ENCODE measurements at places on chromosomes 1 and 21.

DNA sequence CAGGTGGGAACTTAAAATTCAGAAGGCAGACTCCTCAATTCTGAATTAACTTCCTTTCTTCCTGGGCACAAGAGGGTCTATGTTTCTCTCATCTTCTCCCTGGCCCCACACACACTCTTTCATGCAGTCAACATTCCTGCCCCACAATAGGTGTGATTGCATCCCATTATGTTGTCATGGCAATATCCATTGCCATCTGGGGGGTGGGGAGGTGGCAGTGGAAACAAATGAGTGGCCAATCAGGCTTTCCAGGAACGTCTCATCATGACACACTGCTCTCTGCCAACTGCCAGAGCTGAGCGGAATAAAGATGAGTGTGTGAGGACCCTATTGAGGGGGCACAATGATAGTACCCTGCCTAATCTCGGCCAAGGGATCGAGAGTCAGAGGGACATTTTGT, 80.4 kb downstream of the KCND3 start:
- peaks cover 2% of the 10 kb centered on the region for H3K4me1 ChIP-seq
- DNase-seq: no peak
- H3K27ac ChIP-seq: no peak overlapping the region

DNA sequence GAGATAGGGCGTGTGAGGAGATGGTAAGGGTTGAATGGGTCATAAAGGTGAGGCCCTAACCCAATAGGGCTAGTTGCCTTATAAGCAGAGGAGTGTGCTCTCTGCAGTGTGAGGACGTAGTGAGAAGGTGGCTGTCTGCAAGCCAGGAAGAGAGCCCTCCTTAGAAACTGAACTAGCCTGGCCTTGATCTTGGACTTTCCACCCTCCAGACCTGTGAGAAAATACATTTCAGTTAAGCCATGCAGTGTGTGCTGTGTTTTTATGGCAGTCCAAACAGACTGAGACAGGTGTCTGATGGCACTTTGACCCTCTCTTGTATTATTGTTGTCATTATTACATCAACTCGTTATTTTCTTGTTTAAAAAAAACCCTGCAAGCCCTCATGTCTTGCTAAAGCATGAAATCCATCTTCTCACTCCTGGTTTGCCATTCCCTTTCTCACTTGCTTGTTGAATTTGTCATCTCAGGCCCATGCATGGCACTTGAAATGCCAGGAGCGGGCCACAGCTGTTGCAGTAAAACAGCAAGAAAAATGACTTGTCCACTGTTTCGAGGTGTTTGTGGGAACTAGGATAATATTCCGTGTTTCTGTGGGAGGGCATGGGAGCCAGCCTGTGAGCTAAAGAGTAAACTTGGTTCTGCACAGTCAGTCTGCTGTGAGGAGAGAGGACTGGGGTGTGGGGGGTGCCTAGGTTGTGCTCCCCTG, 78.6 kb downstream of the STUM start:
- DNase-seq: no peak
- peaks cover 2% of the 10 kb centered on the region for H3K36me3 ChIP-seq
- peaks cover 2% of the 10 kb centered on the region for H3K4me1 ChIP-seq
- no peak overlapping the region for H3K27ac ChIP-seq
- no peaks in the 10 kb centered on the region for H3K27me3 ChIP-seq

GRCh38 chr1:41412748-41413147, 51.5 kb downstream of the FOXO6 start:
- DNase-seq: no peak
- peaks cover 3% of the 10 kb centered on the region for H3K4me1 ChIP-seq
- H3K27ac ChIP-seq: no peak overlapping the region
- H3K4me3 ChIP-seq: peak overlapping the region; percentile 31
- no peaks in the 10 kb centered on the region for H3K36me3 ChIP-seq
- peaks cover 58% of the 10 kb centered on the region for H3K27me3 ChIP-seq

- peak; percentile 99 for DNase-seq
- H3K4me3 ChIP-seq: no peak overlapping the region
- peak overlapping the region; percentile 100 for H3K27ac ChIP-seq
- no peaks in the 10 kb centered on the region for H3K27me3 ChIP-seq
These were observed 93.0 kb upstream of the BMP8A start for GRCh38 chr1:39398278-39399021.

GRCh38 chr1:83530506-83530905, 468.4 kb downstream of the TTLL7 start:
- no peak for DNase-seq
- no peaks in the 10 kb centered on the region for H3K4me1 ChIP-seq
- H3K4me3 ChIP-seq: no peak overlapping the region
- H3K36me3 ChIP-seq: no peaks in the 10 kb centered on the region

DNA sequence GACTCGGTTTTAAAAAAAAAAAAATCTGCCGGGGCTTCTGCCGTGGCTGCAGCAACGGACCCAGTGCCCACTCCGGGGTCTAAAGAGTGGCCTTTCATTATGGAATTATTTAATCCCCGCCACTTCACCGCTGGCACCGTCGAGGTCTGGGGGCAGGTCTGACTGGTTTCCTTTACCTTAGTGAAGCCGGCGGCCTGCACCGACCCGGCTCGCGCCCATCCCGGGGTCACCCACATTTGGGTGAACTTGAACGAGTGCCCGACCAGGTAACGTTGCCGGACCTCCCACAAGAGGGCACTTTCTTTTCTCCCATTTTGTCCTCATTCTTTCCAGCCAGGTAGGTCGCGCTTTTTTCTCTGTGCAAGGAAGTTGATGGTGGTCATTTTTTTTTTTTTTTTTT, 4.3 kb downstream of the PRKCZ start:
- peaks cover 26% of the 10 kb centered on the region for H3K4me1 ChIP-seq
- H3K27me3 ChIP-seq: no peaks in the 10 kb centered on the region
- no peak for DNase-seq
- H3K4me3 ChIP-seq: no peak overlapping the region
- H3K27ac ChIP-seq: no peak overlapping the region

- H3K4me1 ChIP-seq: peaks cover 3% of the 10 kb centered on the region
- H3K27me3 ChIP-seq: no peaks in the 10 kb centered on the region
- H3K4me3 ChIP-seq: no peak overlapping the region
- no peaks in the 10 kb centered on the region for H3K36me3 ChIP-seq
- DNase-seq: no peak
- no peak overlapping the region for H3K27ac ChIP-seq
These were observed 64.7 kb downstream of the SH3GLB1 start for GRCh38 chr1:86769065-86769464.

DNA sequence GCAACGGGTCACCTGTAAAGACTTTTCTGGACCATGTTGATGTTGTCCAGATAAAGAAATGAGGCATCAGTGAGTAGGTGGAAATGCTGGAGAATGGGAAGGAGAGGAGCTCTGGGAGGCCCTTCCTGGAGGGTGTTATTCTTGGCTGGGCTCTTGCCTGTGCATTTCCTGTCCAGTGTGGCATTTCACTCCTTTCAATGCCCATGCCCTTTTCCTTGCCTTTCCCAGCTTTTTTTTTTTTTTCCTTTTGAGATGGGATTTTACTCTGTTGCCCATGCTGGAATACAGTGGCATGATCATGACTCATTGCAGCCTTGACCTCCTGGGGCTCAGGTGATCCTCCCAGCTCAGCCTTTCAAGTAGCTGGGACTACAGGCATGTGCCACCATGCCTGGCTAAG, 11.8 kb downstream of the NOS1AP start:
- no peak for DNase-seq
- H3K27ac ChIP-seq: no peak overlapping the region
- no peak overlapping the region for H3K4me3 ChIP-seq
- H3K36me3 ChIP-seq: no peaks in the 10 kb centered on the region

- H3K27ac ChIP-seq: no peak overlapping the region
- H3K27me3 ChIP-seq: no peaks in the 10 kb centered on the region
- H3K36me3 ChIP-seq: no peaks in the 10 kb centered on the region
- H3K4me1 ChIP-seq: no peaks in the 10 kb centered on the region
- DNase-seq: no peak
These were observed 969 bp downstream of the CYP4A11 start for GRCh38 chr1:46940307-46940706.

- H3K27me3 ChIP-seq: no peaks in the 10 kb centered on the region
- no peak for DNase-seq
- H3K4me1 ChIP-seq: peaks cover 1% of the 10 kb centered on the region
- H3K27ac ChIP-seq: no peak overlapping the region
- no peak overlapping the region for H3K4me3 ChIP-seq
These were observed 8.5 kb upstream of the MTMR11 start for GRCh38 chr1:149945206-149945605.

- H3K27me3 ChIP-seq: peaks cover 9% of the 10 kb centered on the region
- H3K4me3 ChIP-seq: no peak overlapping the region
- no peaks in the 10 kb centered on the region for H3K36me3 ChIP-seq
- DNase-seq: no peak
- peaks cover 31% of the 10 kb centered on the region for H3K4me1 ChIP-seq
These were observed 39.1 kb upstream of the FHAD1 start for GRCh38 chr1:15207829-15208429.

- no peak overlapping the region for H3K27ac ChIP-seq
- peaks cover 25% of the 10 kb centered on the region for H3K4me1 ChIP-seq
- H3K27me3 ChIP-seq: peaks cover 4% of the 10 kb centered on the region
- no peak for DNase-seq
These were observed 133.4 kb downstream of the RHOU start for GRCh38 chr1:228868731-228869024.

- DNase-seq: peak; percentile 32
- H3K4me1 ChIP-seq: peaks cover 9% of the 10 kb centered on the region
- H3K27ac ChIP-seq: peak overlapping the region; percentile 94
- H3K4me3 ChIP-seq: no peak overlapping the region
- no peaks in the 10 kb centered on the region for H3K27me3 ChIP-seq
These were observed 140.2 kb upstream of the FGGY start for GRCh38 chr1:59156526-59157199.

DNA sequence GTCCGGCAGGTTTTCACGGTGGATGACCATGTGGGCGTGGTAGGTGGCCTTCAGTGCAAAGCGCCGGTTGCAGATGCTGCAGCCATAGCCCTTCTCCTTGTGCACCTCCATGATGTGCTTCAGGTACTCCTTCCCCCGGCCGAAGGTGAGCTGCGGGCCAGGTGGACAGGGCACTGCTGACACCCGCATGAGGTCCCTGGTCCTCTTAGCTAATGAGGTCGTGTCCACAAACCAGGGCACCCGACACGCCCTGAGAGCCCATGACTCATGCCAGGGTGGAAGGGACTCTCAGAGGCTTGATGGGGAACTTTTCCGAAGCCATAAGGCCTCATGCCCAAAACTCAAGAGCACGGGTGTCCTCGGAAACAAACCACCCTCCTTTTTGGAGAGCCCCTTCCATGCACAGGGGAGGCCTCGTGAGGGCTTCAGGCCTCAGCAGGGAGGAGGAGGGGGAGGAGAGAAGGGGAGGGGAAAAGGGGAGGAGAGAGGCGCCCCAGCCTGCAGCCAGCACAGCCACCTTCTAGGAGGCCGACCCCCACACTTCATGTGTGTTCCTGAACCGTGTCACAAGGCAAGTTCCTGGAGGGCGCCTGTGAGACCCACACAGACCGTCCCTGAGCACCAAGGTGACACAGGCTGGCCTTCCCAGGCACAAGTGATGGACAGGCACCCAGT, 54.4 kb upstream of the RIPK4 start:
- H3K27me3 ChIP-seq: no peaks in the 10 kb centered on the region
- H3K27ac ChIP-seq: no peak overlapping the region
- no peak for DNase-seq
- H3K4me3 ChIP-seq: no peak overlapping the region

- no peaks in the 10 kb centered on the region for H3K36me3 ChIP-seq
- DNase-seq: no peak
These were observed 18.7 kb upstream of the DPH5 start for GRCh38 chr1:101044259-101044658.

GRCh38 chr1:99527078-99527477, 118.8 kb upstream of the PALMD start:
- no peak overlapping the region for H3K27ac ChIP-seq
- H3K36me3 ChIP-seq: no peaks in the 10 kb centered on the region
- no peaks in the 10 kb centered on the region for H3K27me3 ChIP-seq
- DNase-seq: peak; percentile 35
- H3K4me1 ChIP-seq: no peaks in the 10 kb centered on the region

- H3K27ac ChIP-seq: no peak overlapping the region
- no peak overlapping the region for H3K4me3 ChIP-seq
- no peaks in the 10 kb centered on the region for H3K4me1 ChIP-seq
- no peak for DNase-seq
These were observed 163.6 kb downstream of the GLUL start for GRCh38 chr1:182227864-182228547.
